ENCODE measurements at places on chromosomes 11 and 22.

DNA sequence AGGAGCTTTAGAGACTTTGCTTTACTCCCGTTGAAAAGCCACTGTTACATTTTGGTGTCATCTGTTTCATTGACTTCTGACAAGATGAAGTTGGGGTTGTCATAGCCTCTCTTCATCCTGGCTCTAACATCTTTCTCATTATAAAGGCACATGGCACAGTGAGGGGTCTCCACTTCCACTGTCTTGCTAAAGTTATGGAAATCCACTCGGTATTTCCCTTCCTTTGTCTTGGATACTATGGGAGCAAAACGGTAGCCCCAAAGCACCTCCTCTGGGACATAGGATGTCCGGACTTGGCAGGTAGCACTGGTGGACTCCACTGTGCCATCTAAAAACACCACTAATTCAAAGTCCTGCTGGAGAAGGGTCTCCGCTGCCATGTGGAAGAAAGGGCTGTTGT, 28.0 kb downstream of the KCNJ1 start:
- no peak for DNase-seq

GRCh38 chr22:26432619-26433311, 3.7 kb downstream of the ASPHD2 start:
- no peak for DNase-seq

- no peak for DNase-seq
These were observed 551 bp downstream of the AGBL2 start for GRCh38 chr11:47714554-47715081.

DNA sequence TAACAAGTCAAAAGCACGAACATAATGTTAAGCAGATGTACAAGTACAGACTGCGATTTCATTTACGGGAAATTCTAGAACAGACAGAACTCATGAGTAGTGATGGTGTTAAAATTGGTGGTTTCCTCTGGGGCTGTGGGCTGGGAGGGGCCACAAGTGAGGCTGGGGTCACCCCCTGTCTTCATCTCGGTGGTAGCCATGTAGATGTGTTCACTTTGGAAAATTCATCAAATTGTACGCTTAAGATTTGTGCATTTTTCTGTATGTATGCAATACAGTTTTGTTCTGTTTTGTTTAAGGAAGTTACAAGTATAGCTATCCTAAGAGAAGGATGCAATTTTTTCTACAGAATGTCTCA, 504 bp upstream of the ASCC2 start:
- DNase-seq = no peak

GRCh38 chr11:73633999-73634398, 12.4 kb upstream of the PLEKHB1 start:
- DNase-seq = no peak

DNA sequence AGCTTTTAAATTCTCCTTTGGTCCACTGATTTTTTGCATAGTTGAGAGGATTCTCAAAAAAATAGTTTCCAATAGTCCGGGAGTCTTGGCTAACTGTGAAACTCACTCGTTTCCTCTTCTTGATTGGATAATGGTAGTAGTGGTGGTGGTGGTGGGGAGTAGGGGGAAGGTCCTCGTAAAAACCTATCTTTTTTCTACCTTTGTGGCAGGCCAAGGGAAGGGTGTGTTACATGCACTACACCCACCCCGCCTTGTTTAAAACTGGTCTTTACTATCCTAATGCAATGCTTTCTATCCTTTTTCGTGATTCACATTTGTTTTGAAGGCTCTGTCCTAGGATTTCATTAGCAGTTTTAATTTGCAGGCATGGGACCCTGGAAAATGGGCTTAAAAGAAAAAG, 4.8 kb downstream of the TEAD1 start:
- DNase-seq = no peak

DNA sequence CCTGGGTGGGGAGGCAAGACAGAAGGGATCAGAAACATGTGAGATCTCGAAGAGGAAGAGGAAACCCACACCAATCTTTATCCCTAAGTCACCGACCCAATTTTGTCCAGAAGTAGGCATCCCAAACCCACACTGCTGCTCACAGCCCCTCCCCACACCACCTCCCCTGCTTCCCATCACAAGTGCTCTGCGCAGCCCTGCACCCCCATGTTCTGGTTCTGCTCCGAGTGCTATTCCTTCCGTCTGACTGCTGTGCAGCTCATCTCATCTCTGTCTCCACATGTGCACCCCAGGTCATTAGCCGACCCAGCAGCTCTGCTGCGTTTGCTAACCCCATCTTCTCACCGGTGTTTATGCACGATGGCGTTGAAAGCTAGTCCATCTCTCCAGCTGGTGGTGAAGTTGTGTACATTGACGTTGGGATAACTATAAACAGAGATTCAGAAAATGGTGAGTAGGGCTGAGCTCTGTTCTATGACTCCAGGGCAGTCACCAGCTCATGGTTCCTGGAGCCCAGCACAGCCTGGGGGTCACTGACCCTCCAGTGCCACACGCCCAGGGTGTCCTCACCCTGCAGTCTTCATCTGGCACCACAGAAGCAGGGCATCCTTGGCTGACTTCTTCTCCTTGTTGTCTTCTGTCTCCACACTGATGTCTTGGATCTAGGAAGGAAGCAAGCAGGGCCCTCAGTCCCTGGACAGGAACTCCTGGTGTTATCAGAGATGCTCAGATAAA, 15.1 kb downstream of the SPTBN2 start:
- DNase-seq = no peak

DNA sequence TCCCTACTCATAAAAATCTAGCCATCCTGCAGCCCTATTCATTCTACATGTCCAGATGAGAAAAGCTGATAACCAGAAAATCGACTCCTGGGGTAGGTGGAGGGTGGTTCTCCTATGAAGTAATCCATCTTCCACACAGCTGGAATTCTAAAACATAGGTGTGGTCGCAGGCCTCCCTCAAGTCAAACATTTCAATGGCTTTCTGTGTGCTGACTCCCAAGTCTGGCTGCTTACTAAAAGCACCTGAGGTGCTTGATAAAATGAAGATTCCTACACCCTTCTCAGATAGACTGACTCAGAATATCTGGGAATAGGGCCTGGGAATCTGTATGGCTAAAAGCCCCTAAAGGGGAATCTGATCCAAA, 26.1 kb downstream of the IRAG1 start:
- DNase-seq = no peak

DNA sequence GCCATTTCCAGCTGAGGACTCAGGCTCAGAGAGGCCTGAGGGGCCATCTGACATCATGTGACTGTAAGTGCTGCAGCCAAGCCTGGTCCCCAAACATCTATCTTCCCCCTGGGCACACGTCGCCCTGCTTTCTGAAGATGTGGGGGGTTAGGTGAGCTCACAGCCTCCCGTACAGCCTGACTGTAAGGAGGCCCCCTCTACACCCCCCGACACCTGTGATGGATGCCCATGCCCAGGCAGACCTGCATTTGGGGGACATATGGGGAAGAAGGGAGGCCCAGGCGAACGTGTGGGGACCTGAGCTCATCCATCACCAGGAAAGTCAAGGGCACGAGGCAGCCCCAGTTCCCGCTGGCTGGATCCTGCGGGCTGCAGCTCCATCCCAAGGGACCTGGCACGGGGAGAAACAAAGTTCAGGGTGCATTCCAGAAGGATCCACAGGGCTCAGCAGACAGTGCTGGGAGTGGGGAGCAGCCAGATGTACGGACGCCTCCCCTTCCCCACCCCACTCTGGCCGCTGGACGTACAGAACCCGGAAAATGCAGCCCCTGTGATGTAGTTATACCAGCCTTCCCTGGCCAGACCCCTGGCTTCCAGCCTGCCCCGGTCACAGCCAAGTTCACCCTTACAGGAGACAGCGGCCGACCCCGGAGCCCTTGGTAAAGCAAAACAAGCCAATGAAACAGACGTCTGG, 1431.4 kb downstream of the BRD1 start:
- no peak for DNase-seq

DNA sequence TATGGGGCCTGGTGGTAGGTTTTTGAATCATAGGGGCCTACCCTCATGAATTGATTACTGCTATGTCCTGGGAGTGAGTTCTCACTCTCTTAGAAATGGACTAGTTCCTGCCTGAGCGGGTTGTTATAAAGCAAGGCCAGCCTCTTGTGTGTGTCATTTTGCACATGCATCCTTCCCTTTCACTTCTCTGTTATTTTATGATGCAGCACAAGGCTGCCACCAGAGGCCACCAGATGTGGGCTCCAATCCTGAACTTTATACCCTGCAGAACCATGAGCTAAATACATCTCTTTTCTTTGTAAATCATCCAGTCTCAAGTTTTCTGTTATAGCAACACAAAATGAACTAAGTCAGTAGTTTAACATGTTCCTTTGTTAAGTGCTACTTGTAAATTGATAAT, 251.4 kb downstream of the BLID start:
- no peak for DNase-seq

GRCh38 chr22:21762712-21763581, 27.4 kb upstream of the YPEL1 start:
- DNase-seq = no peak

Data from NCI-H1694 (cell line).